ENCODE measurements at places on chromosomes 7 and 10.

- DNase-seq = no peak
These were observed 23.1 kb downstream of the KDM7A start for GRCh38 chr7:140153666-140154161.

- DNase-seq = no peak
These were observed 58.3 kb upstream of the GJD4 start for GRCh38 chr10:35546824-35547225.

DNA sequence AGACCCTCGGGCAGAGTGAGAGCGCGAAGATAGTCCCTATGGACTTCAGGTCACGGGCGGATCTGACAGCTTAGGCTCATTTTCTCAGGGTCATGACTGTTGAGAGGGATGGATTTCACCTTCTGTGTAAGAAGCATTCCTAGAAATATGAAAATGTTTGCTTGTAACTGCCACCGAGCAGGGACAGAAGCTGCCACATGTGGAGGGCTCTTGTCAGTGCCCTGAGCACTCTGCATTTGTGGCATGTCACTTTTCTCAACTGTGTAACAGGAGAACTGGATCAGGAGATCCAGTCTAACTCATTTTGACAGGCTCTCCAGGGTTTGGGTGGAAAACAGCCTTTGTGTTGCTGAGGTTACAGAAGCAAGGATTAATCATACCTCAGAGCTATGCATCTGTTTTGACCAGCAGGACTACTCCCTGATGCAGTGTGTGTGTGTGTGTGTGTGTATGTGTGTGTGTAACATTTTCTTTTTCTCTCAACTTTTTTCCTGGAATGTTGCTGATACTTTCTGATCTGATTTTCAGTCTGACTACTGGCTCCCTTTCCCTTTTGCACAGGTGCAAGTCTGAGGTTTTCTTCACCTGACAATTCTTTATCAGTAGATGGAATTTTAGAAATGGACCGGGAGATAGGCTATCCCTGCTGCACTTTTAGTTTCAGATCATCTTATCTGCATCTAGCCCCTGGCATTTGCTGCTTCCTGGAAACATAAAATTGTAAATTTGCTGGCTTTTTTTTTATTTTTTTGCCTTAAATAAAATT lies 183.3 kb downstream of the STK31 start:
- no peak for DNase-seq

GRCh38 chr10:126783806-126784557 lies 113.5 kb upstream of the C10orf90 start:
- DNase-seq = no peak

DNA sequence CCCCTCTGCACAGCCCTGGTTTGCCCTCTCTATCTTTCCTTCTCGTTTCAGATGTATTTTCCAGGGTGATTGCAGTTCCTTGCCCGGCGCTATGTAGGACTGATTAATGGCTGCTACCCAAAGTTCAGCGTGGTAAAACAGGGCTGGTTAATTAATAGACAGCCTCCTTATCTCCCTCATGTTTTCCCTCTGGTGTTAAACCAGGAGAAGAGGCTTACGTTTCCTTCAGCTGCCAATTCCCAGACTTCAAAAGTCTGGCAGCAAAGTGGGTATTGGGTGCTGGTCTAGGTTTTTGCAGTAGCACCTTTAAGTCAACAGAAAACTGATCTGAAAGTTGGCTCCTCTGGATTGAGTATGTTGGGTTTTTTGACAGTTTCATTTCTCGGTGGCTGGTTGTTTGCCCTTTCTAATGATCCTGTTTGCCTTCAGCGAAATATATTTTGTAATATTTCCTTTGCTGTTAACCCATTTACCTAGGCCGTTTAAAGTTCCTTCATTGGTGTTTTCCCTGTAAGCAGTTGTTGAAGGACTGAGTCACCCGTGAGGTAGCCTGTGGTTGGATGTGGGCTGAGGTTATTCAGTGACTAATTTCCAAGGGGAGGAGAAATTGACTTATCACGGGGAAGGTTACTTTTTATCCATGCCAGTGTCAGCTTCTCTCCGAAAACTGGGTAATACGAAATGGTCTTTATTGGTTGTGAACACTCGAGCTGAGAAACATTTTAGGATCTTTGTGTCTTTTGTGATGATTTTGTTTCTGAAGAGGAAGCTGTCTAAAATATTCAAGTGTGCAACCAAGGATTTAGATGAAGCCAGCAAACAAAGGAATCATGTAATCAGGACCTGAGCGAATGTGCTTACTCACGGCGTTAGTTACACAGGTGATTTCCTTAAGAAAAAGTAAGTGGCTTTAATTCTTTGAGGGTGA lies 257.2 kb downstream of the KIAA1217 start:
- DNase-seq = peak; percentile 67

DNA sequence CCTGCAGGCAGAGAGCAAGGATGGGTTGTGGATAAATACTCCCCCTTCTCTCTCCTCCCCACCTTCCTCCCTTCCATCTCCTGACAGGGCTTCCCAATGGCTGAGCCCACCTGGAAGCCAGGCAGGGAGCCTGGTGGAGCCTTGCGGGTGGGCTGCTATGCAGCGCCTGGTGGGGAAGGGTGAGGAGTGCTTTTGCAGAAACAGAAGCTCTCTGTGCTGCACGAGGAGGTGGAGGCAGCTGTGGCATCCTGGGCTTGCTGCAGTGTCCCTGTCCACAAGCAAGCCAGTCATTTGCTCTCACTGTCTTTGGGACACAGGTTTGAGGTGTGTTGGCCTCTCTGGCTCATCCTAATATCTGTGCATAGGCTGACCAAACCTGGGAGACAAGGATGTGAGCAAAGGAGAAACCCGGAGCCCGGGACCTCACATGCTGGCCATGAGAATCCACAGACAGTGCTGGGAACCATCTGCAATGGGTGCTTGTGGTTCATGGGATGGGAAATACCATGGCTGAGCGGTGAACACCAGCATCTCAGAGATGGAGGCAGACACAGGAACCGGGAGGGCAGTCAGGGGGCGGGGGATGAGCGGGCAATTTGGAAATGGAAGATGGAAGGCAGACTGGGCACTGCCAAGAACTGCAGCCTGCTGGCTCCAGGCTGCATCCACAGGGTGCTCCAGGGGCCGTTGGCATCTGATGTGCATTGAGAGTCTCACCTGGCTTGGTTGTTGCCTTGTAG lies 364.2 kb downstream of the GLRX3 start:
- no peak for DNase-seq

DNA sequence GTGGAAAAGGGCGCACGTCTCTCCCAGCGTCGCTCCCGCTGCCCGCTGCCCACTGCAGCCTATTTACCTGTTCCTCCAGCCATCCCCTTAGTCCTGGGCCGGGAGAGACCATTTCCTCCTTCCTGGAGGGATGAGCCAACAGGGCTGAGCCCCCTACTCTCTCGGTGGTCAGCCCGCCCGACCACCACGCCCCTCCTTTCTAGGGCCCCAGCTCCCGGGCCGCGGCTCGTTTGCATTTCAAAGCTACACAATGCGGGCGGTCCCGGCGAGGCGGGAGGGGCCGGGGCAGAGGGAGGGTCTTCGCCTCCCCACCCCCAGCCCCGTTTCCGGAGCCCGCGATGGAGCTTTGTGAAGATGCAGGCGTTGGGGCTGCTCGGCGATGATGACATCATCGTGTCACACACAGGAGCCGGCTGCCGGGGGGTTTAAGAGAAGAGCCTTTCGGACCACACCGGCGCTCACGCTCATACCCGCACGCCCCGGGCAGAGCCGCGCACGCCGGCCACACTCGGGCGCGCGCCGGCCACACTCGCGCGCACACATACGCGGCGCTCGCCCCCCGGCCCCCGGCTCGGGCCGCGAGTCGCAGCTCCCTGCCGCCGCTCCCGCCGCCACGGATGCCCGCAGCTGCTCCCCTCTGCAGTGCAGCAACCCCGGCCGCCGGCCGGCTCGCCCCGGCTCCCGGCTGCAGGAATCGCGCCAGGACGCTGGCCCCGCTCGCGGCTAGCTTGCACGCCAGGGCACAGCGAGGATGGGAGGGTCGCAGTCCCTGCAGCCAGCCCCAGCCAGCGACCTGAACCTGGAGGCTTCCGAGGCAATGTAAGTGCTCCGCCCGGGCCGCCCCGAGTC lies 107.7 kb upstream of the BTBD16 start:
- DNase-seq = no peak

DNA sequence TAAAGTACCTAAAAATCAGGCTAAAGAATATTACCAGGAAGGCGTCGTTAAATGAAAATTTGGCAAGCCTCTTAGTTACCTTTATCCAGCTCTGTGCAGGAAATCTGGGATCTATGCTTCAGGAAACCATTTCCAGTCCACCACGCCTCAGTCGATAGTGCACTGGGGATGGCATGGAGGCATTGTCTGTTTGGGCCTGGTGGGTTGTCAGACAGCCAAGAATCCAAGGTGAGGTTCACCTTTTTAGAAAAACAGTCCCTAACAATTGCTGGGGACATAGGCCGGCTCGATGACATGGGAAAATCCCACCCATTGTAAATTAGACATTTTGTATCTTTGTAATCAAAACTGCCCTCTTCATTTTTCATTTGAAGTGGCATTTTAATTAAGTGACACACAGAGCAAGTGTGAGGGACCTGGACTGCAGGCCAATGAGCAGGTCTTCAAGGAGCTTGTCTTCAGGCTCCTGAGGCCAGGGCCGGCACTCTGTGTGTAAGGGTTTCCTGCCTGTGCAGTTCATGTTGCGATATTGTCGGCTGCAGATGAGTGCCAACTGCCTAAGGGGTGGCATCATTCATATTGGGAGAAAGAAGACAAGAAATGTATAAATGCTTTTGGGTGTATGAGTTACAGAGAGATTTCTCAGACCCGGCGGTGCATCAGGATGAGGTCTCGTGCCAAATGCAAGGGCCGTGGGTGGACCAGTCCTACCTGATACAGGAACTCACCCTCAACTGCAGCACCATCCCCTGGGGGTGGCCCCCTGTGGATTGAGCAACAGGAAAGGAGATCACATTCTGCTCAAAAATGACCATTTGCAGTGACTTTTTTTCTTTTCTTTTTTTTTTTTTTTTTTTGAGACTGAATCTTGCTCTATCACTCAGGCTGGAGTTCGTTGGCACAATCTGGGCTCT lies 80.8 kb downstream of the PTPRE start:
- DNase-seq = no peak

DNA sequence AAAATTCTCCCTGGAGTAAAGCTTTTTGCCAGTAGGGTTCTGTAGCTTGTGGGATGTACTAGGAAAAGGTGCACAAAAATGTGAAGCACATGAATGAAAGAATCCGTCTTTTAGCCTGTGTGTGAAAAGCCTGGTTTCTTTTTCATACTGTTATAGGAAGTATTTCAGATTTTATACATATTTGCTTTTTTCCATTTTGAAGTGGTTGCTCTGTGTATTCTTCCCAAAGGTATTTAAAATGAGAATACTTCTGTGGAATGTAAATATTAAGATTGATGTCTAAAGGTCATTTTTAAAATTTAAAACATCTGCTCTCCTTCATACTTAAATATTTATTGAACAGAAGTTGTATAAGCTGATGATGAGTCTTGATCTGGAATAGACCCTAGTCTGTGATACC lies 96.8 kb downstream of the CDK14 start:
- DNase-seq = no peak

DNA sequence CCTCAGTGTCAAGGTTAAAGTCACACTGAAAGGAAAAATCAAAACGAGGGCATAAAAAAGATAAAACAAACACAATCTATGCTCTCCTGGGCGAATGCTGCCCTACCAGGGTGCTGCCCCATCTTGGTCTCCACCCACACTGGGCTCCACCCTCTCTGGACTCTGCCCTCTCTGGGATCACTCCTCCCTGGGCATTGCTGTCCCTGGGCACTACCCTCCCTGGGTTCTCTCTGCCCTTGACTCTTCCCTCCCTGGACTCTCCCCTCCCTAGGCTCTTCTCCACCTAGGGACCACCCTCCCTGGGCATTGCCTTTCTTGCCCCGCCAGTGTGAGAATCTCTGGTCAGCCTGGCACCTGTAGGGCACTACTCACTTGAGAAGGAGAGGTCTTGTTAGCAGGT lies 8.6 kb downstream of the GDF2 start:
- DNase-seq = peak; percentile 71

- no peak for DNase-seq
These were observed 24.9 kb downstream of the PPP2R2D start for GRCh38 chr10:131925716-131926115.

GRCh38 chr7:155754165-155754564 lies 58.1 kb downstream of the SHH start:
- no peak for DNase-seq

DNA sequence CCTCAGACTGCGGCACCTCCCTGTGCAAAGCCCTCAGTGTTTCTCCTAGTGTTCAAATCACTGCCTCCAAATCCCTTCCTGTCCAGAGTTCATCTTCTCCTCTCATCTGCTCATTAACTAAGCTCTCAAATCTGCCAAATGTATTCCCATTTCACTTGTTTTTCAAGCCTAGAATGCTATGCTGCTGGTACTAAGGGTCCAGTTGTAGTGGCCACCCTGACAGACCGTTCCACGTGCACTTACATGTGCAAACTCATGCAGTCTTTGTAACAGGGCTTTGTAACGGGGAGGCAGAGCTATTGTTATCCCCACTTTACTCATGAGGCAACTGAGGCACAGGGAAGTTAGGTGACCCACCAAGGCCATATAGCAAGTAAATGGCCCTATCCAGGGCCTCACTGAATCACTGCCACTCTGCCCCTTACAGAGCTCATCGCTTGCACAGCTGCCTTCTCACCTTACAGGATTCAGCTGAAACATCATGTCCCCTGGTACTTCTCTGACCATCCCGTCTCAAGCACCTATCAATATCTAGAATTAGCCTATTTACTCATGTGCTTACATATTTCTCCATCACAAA lies 153.0 kb upstream of the PDE1C start:
- DNase-seq = no peak

DNA sequence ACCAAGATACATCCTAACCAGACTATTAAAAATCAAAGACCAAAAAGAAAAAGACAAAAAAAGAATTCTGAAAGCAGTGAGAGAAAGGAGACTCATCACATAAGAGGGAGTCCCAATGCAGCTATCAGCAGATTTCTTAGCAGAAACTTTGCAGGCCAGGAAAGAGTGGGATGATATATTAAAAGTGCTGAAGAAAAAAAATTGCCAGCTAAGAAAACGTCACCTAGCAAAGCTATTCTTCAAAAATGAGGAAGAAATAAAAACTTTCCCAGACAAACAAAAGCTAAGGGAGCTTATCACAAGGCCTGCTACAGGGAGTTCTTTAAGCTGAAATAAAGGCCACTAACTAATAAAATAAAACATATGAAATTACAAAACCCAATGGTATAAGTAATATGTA lies 40.5 kb upstream of the CDK6 start:
- no peak for DNase-seq

DNA sequence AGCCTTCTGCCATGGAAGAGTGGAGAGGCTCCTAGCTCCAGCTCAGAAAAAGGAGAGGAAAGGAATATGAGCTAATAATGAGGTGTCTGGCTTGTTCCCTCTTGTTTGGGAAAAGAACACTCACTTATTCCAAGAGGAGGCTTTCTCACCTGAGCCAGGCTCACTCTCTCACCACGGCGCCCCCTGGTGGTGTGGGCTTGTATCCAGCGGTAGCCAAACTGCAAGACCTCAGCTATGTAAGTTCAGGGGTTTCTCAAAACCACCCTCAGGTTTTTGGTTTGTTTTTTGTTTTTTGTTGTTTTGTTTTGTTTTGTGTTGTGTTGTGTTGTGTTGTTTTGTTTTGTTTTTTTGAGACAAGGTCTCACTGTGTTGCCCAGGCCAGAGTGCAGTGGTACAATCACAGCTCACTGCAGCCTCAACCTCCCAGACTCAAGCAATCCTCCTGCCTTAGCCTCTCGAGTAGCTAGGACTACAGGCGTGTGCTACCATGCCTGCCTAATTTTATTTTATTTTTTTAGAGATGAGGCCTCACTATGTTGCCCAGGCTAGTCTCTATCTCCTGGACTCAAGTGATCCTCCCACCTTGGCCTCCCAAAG lies 124.0 kb downstream of the TMEM130 start:
- DNase-seq = peak; percentile 58

- DNase-seq = no peak
These were observed 154.0 kb upstream of the LSM8 start for GRCh38 chr7:118029826-118030422.

Data from mucosa of gallbladder (tissue), 1 donor.